Stimulated activated CD8-positive, alpha-beta memory T cell treated with anti-CD3 and anti-CD28 coated beads, Interleukin-4, amount 100 ng/mL, for 1 hour (primary cell): ENCODE measurements at places on chromosomes 6 and 20.

- no peak for DNase-seq
Measured at GRCh38 chr6:17808609-17809008, 101.9 kb upstream of the NUP153 start.

DNA sequence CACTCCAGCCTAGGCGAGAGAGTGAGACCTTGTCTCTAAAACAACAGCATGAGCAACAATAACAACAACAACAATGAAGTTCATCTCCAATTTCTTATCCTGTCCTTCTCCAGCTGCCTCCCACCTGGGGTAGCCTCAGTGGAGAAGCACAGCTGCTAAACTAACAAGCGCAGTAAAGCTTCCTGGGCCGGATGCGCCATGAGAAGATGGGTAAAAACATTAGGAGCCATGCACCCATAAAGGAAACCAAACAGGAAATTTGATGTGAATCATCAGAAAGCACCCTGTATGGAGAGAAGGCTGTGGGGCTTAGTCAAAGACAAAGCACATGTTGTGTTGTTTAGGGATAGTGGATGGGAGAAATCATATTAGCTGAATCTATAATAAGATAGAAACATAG lies 61.1 kb upstream of the CCN6 start:
- no peak for DNase-seq

DNA sequence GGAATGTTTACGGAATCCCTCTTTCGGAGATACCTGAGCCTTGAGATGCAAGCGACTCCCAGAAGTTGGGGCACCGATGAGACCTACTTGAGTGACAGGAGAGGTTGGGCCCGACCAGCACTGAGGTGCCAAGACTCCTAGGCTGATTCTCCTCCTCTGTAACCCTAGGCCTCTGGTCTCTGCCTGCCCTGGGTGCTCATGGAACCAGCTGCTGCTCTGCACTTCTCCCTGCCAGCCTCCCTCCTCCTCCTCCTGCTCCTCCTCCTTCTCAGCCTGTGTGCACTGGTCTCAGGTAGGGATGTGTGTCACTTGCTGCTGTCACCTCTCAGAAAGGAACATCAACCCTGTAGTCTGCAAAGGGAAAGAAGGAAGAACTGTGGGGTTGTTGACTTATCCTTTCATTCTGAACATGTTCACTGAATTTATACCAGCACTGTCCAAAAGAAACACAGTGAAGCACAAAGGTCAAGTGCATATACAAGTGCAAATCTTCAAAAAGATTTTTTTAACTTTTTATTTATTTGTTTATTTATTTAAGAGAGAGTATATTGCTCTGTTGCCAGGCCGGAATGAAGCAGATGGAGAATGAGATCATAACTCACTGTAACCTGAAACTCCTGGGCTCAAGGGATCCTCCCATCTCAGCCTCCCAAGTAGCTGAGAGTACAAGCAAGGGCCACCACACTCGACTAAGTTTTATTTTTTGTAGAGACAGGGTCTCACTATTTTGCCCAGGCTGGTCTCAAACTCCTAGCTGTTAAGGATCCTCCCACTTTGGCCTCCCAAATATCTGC lies 913 bp downstream of the BTN2A2 start:
- DNase-seq: no peak

DNA sequence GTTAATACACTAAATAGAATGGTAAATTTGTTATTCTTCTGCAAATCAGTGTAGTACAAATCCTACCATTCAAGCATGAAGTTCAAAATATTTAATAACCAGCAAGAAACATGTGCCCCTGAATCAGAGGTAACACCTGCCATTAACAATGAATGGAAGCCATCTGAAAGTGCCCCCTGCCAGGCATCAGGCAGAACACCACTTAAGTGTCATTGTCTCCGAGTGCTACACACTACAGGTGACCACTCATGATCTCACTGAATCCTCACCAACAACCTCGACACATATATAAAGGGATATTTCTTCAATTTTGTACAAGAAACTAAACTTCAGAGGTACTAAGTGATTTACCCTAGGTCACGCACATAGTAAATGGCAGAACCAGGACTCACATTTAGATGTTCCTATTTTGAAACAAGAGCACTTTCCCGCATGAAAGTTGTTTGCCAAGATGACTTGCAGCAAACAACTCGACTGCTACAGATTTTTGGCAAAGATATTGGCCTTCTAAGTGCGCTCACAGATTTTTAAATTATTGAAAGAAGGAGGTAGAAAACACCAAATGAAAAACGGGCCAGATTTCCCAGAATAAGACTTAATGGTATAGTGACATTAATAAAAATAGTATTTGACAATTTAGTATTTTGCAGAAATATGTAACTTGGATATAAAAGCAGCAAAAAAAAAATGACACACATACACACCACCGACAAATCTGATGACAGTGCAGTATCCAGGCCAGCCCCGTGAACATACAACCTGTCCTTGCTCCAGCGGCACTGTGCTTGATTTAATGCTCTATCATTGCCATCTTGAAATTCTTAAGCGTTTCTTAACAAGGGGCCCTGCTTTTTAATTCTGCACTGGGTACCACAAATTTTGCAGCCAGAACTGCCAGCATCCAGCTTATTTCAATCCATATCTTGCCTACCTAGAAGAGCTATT lies 274.5 kb downstream of the ALDH8A1 start:
- DNase-seq: no peak

- no peak for DNase-seq
Measured at GRCh38 chr6:37979392-37980221, 160.1 kb downstream of the ZFAND3 start.

DNA sequence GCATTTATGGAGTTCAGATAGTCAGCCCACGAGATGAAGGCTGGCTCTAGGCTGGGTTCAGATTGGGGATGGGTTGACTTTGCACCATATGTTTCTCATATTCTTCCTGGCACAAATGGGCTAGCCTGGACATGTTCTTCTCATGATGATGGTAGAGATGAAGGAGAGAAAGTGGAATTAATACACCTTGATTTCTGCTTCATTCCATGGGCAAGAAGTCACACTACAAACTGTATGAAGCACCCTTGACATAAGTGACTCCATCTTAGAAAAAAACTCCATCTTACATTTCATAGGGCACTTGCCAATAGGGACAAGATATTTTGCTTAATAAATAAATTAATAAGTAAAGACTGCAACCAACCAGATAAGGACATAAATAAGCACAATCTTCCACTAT lies 12.0 kb upstream of the CD83 start:
- no peak for DNase-seq

DNA sequence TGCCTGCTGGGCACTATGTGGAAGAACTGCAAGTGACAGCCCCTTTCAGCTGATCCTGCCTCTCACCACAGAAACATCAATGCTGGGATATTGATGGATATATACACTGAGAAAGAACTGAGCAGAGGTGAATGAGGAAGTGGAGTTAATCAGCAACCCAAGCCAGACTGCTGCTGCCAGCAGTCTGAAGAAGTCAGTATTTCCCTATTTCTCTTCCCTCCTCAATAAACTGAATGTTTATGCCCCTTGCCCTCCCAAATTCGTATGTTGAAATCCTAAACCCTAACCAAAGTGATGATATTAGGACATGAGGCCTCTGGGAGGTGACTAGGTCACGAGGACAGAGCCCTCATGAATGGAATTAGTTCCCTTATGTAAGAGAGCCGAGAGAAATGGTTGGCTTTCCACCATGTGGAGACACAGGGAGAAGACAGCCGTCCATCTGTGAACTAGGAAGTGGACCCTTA lies 76.3 kb downstream of the CDK19 start:
- DNase-seq: no peak

- DNase-seq: no peak
Measured at GRCh38 chr6:165222315-165223025, 86.9 kb downstream of the C6orf118 start.

DNA sequence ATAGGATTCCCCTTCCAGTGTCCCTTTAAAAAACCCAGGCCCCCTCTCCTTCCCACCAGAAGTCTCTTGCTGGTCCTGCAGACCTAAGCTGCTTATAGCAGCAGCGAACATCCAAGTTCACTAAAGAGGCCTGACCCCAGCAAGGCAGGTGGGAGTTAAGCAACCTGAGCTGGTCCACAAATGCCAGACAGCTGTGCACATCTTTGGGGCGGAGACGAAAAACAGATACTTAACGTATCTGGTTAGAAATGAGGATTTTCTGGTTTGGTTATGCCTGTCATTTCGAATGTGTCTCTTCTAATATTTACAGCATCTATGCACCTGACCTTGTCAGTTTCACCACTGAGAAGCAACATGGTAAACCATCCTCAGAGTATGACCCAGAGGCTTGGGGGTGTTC lies 87.8 kb downstream of the SLC2A10 start:
- no peak for DNase-seq

- DNase-seq: no peak
Measured at GRCh38 chr6:112613410-112613809, 266.3 kb downstream of the RFPL4B start.

DNA sequence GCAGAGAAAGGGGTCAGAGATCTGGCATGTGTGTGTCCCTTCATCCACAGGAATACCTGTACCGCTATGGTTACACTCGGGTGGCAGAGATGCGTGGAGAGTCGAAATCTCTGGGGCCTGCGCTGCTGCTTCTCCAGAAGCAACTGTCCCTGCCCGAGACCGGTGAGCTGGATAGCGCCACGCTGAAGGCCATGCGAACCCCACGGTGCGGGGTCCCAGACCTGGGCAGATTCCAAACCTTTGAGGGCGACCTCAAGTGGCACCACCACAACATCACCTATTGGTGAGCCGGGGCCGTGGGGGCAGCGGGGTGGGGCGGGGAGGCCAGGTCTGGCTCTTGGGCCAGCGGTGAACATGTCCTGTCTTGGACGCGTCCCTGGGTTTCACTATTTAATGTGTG lies 1.1 kb downstream of the MMP9 start:
- no peak for DNase-seq

DNA sequence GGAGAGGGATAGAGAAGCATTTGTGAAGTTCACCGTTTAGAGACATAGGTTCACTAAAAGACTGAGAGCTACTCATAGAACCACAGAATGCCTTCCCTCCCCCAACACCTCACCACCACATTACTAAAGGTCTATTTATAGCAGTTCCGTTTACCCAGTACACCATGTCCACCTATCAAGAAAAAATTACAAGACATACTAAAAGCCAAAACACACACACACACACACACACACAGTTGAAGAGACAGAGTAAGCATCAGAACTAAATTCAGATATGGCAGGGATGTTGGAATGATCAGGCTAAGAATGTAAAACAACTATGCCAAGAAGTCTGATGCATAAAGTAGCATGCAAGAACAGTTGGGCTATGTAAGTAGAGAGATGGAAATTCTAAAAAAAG lies 52.3 kb downstream of the SLC22A3 start:
- DNase-seq: no peak

- DNase-seq: no peak
Measured at GRCh38 chr6:56821005-56821432, 133.9 kb upstream of the BEND6 start.

DNA sequence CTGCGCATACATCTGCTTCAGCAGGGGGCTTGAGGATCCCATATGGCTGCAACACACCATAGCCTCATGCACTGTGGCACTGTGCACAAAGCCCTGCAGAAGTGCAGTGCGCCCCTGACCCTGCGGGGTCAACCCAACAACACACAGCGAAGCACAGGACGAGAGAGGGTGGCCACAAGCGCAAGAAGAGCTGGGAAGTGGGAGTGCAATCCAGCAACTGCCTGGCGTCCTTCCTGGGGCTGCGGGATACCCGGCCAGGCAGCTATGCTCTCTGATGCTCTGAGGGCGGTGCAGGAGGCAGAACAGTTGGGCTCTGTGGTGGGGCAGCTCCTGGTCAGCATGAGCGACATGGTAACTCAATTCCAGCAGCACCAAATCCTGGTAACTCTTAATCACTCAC lies 5.6 kb upstream of the ACSS1 start:
- DNase-seq: no peak

DNA sequence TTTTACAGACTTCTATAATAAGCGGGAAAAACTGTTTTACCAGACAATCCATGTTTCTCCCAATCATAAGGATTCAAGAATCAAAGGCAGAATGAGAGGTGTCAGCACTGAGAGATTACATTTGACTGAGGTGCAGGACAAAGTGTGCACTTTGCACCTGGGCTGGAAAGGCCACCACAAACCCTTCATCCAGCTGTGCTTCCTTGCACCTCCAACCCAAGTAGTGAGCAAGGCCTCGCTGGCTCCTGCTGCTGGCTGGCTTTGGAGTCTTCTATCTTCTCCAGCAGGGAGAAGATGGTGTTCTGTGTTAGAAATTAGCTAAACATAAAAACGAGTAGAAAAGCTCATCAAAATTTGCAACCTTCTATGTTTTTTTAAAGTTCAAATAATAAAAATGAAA lies 77.7 kb downstream of the CHD6 start:
- DNase-seq: no peak

GRCh38 chr6:136494710-136495109 lies 55.5 kb downstream of the MAP7 start:
- DNase-seq: no peak

DNA sequence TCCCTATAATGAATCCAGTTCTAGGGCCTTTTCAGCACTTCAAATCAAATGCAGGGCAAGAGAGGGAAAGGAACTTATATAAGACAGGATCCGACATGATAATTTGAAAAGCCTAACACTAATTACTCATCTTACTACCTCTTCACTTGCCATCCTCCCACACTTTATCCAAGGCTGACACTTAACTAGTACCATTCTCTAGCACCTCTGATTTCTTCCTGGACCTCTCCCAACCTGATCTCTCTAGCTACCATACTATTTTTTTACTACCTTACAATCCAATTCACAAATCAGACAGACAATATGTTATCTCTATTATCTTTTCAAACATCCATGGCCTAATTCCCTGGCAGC lies 50.4 kb downstream of the BTBD9 start:
- DNase-seq: no peak

- no peak for DNase-seq
Measured at GRCh38 chr20:44133424-44133823, 53.6 kb downstream of the JPH2 start.

DNA sequence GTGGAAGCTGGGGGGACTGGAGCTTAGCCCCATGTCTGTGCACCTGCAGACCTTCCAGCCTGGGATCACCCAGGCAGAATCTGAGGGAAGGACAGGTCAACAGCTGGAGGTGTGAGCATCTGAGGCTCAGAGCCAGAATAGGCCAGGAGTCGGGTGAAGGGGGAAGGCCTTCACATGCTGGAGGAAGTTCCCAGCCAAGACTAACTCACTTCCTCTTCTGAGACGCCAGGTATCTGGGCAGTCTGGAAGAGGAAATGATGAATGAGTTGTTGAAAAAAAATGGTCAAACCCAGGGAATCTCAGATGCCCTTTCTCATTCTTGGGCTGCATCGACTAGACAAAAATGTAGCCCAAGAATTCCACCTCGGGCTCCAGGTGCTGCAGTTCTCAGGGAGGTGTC lies 73.6 kb upstream of the TIAM2 start:
- DNase-seq: no peak
